Right atrium auricular region (tissue), 2 donors: ENCODE measurements at places on chromosomes 7 and 10.

- no peaks in the 10 kb centered on the region for H3K4me1 ChIP-seq
- H3K27ac ChIP-seq, result no peak overlapping the region
- H3K36me3 ChIP-seq, result no peaks in the 10 kb centered on the region
- H3K27me3 ChIP-seq, result no peaks in the 10 kb centered on the region
Observed at GRCh38 chr7:4091767-4092166, 590.3 kb upstream of the FOXK1 start.

DNA sequence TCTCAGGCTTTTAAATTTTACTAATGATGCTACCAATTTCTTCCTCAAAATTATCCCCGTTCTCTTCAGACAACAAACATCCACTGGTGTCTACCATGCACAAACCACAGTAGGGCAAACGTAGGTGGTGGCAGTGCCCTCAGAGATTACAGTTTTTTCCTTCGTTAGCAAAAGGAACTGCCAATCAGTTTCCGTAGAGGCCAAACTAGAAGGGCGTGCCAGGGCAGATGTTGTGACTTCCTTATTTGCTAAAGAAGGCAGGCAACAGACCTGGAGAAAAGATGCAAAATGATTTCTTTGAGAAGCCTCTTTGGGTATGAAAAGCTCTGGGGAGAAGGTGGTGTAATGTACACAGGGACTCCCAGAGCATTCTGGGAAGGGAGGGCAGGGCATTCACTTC lies 7.6 kb upstream of the FAM180A start:
- peak overlapping the region; percentile 51 for H3K27ac ChIP-seq
- H3K4me1 ChIP-seq, result no peaks in the 10 kb centered on the region
- no peaks in the 10 kb centered on the region for H3K36me3 ChIP-seq
- peak; percentile 54 for DNase-seq

GRCh38 chr7:157558875-157559595 lies 222.2 kb downstream of the DNAJB6 start:
- H3K36me3 ChIP-seq, result no peaks in the 10 kb centered on the region
- H3K27me3 ChIP-seq, result no peaks in the 10 kb centered on the region
- no peaks in the 10 kb centered on the region for H3K4me1 ChIP-seq
- DNase-seq, result no peak

DNA sequence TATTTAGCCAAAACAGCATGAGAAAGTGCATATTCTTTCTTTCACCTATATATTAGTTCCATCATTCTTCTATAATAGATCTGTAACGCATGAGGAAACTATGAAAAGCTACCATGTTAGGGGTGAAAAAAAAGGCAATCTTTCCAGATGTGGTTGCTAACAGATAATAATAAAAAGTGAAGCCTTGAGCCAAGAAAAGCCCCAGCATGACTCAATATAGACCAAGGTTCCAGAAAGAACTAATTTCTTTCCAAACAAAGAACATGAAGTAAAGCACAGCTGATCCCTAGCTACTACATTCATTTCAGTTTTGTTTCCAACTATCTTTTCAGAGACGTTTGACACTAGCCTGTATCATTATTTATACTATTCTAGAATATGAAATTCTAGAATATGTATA lies 16.4 kb downstream of the ARL4A start:
- no peak overlapping the region for H3K4me3 ChIP-seq
- H3K36me3 ChIP-seq, result no peaks in the 10 kb centered on the region
- DNase-seq, result no peak
- no peaks in the 10 kb centered on the region for H3K4me1 ChIP-seq

DNA sequence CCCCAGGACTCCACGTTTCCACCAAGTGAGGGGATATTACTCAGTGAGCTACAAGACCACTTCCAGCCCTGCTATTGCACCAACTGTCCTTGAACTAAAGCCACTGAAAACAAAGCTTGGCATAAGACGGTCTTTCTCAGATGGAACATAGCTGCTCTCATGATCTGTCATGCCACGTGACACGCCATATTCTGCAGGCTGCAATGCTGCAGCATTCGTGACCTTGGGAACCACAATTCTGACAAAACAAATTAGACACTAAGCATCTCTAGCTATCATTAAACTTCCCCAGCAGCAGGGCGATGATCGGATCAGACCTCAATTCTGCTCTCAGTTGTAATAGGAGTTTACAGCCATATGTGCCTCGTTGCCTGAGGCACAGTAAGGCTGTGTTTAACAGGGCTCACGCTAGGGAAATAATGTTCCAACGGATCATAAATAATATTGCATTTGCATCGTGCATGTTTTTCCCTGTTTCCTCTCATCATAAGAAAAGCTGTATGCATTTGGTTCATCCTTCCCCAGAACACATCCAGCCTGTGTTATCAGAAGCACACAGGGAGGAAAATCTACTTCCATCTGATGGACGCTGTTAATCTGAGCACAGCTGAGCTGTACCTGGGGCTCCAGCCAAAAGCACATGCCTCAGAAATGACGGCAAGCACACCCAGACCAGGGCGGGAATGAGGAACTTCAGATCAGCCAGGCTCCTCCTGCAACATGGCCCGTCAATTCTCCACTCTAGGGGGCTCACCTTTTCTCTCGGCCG lies 38.6 kb upstream of the CNPY1 start:
- no peak overlapping the region for H3K27ac ChIP-seq
- H3K27me3 ChIP-seq, result no peaks in the 10 kb centered on the region
- no peaks in the 10 kb centered on the region for H3K4me1 ChIP-seq
- no peak overlapping the region for H3K4me3 ChIP-seq
- no peaks in the 10 kb centered on the region for H3K36me3 ChIP-seq
- DNase-seq, result no peak

DNA sequence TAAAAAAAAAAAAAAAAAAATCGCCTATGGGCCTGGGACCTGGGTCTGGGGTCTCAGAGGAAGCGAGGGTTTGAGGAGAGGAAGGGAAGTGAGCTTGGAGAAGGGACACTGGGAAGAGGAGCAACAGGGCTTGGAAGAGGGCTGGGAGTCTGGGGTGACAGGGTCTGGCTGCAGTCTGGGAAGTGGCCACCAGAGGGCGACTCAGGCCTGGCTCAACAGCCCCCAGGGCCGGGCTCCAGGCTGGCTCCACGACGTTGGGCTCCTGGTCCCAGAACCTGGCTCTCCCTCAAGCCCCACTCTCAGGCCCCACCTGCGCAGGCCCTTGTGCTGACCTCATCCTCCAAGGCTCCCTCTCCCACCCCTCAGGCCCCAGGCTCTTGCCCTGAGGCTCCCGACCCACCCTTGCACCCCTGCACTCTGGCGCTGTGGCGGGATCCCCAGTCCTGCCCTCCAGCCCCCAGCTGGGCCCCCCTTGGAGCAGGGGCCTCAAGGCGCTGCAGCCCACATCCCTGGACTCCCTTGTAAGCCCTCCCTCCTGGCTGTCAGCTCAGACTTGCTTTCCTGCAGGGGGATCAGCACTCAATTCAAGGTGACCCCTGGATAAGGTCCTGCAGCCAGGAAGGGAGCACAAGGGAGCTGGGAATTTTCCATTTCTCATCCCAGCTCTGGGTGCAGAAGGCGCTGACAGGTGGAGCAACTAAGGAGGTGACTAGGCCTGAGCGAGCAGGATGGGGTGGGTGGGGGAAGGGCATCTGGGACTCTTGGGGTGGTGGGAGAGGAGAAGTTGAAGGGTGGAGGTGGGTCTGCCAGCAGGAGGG lies 5.4 kb upstream of the SPACDR start:
- H3K4me1 ChIP-seq, result peaks cover 64% of the 10 kb centered on the region
- DNase-seq, result peak; percentile 88
- peak overlapping the region; percentile 54 for H3K27ac ChIP-seq
- H3K36me3 ChIP-seq, result peaks cover 22% of the 10 kb centered on the region

DNA sequence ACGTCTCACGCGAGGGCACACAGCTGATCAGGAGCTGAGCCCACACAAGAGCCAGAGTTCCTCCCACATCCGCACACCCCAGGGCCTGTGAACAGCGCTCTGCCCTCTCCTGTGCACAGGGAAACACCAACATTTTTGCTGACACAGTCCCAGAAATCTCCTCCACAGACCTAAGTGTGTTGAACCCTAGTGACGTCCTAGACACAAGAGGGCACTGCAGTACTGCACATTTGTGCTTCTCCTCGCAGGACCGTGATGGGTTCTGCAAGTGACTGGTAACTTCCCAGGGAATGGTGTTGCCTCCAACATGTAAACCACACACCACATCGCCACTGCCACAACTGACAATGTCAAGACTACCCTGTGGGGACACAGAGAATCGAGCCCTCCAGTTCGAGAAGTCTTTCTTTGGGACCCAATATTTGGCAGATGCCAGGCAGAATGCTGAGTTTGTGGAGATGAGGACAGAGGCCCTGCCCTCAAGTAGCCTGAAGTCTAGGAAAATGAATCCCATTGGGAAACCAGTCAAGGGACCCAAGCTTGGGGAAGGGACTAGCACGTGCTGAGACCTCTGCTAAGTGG lies 170.3 kb downstream of the PAXIP1 start:
- no peak overlapping the region for H3K27ac ChIP-seq
- no peaks in the 10 kb centered on the region for H3K36me3 ChIP-seq
- H3K27me3 ChIP-seq, result no peaks in the 10 kb centered on the region
- no peaks in the 10 kb centered on the region for H3K4me1 ChIP-seq
- no peak overlapping the region for H3K4me3 ChIP-seq
- no peak for DNase-seq

DNA sequence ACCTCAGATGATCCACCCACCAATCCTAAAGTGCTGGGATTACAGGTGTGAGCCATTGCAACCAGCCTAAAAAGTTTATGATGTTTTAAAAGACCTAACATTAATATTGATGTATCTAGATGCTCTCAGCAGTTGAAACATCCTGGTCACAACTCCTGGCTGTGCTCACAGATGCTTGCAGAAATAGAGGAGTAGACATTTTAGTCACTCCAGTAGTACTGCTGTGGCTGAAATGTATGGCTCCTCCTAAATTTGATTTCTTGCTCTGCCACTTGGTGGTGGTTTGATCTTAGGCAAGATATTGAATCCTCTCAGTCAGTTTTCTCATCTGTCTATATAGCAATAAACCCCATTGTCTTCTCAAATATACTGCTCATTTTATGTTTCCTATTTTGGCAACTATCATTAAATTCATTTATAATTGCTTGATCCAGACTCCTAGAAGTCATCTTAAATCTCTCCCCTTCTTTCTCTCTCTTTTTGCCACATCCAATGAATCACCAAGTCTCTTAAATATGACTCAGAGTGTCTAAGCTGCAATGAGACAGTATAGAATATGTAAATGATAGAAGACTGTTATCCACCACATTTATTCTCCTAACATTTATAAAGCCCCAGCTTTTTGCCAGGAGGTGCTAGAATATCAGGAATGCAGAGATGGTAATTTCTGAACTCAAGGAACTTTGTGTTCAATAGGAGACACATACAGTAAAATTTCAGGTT lies 78.1 kb upstream of the NRBF2 start:
- H3K27ac ChIP-seq, result no peak overlapping the region
- no peak for DNase-seq
- H3K27me3 ChIP-seq, result no peaks in the 10 kb centered on the region
- no peaks in the 10 kb centered on the region for H3K36me3 ChIP-seq
- H3K4me1 ChIP-seq, result no peaks in the 10 kb centered on the region

DNA sequence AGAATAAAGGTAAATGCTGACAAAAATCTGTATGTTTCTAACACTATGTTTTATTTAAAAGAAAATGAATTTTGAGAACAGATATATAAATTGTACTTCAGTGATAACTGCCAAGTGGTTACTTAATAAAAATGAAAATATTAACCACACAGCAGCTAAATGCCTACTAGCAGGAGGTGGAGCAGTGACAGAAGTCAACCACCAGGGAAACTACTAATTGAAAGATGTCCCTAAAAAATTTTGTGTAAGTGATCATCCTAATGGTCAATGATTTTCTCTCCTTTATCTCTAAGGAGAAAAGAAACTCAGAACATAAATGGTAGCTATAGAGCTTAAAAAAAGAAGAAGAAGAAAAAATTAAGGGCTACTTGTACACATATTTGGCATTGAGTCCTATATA lies 22.9 kb downstream of the WNT16 start:
- no peaks in the 10 kb centered on the region for H3K27me3 ChIP-seq
- peaks cover 14% of the 10 kb centered on the region for H3K36me3 ChIP-seq
- no peak for DNase-seq
- no peaks in the 10 kb centered on the region for H3K4me1 ChIP-seq
- no peak overlapping the region for H3K4me3 ChIP-seq

- H3K27ac ChIP-seq, result no peak overlapping the region
- H3K36me3 ChIP-seq, result no peaks in the 10 kb centered on the region
- no peak overlapping the region for H3K4me3 ChIP-seq
- no peak for DNase-seq
Observed at GRCh38 chr10:83978681-83979383, 160.5 kb upstream of the GHITM start.

DNA sequence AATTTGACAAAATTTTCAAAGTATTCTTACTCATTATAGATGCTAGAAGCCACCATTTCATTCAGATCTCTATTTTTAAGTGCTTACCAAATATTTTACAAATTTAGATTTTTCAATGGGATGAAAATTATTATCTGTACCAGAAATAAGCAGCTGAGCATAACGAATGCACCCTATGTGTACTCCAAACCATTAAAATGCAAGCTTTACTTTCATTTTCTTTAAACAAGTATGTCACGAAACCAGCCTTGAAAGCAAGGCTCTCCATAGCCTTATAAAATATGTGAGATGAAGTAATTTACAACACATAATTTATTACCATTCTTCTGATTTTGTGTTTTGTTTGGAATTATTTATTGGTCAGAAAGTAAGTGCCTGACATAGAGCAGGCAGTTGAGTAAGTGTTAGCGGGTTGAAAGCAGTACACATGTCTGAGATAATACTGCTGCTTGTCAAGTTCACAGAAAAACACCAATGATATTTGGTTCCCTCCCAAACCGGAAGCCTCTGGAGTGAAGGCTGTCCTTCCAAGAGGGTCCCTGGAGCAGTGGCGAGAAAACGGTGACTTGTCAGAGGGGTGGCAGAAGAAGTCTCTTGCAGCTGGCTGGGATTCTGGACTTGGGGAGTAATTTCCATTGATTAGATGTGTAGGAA lies 322.7 kb upstream of the PFKP start:
- no peaks in the 10 kb centered on the region for H3K4me1 ChIP-seq
- no peaks in the 10 kb centered on the region for H3K36me3 ChIP-seq
- no peak for DNase-seq
- peak overlapping the region; percentile 19 for H3K4me3 ChIP-seq
- no peaks in the 10 kb centered on the region for H3K27me3 ChIP-seq
- no peak overlapping the region for H3K27ac ChIP-seq

GRCh38 chr10:43265799-43266721 lies 805 bp downstream of the RASGEF1A start:
- H3K4me1 ChIP-seq, result no peaks in the 10 kb centered on the region
- no peaks in the 10 kb centered on the region for H3K36me3 ChIP-seq
- no peak overlapping the region for H3K27ac ChIP-seq
- H3K27me3 ChIP-seq, result no peaks in the 10 kb centered on the region
- peak; percentile 53 for DNase-seq
- H3K4me3 ChIP-seq, result peak overlapping the region; percentile 41

GRCh38 chr10:102778781-102779180 lies 35.0 kb downstream of the WBP1L start:
- peak overlapping the region; percentile 95 for H3K27ac ChIP-seq
- H3K36me3 ChIP-seq, result no peaks in the 10 kb centered on the region
- no peak overlapping the region for H3K4me3 ChIP-seq
- DNase-seq, result no peak
- no peaks in the 10 kb centered on the region for H3K27me3 ChIP-seq
- peaks cover 99% of the 10 kb centered on the region for H3K4me1 ChIP-seq
